ENCODE measurements at places on chromosomes 1 and 21.

DNA sequence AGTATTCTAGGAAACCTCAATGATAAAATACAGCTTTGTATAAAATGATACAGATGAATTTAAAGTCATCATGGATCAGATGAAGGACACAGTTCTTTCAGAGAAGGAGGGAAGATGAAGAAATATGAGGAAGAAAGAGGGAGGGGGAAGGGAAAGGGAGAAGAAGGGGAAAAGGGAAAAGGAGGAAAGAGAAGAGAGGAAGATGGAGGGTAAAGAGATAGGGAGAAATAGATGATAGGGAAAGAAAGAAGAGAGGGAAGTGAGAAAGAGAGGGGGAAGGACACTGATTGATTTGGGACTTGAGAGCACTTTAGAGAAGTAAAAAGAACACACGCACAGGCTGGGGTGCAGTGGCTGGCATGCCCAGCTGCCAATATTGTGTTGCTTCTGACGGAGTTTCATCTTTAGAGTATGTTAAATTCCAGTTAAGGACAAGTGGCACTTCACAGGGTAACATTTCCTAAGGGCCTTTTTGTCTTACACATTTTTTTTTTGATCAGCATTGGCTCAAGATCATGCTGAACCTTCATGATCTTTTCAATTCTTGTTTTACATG is 235.9 kb upstream of the DMRTA2 start:
- no peak for DNase-seq

DNA sequence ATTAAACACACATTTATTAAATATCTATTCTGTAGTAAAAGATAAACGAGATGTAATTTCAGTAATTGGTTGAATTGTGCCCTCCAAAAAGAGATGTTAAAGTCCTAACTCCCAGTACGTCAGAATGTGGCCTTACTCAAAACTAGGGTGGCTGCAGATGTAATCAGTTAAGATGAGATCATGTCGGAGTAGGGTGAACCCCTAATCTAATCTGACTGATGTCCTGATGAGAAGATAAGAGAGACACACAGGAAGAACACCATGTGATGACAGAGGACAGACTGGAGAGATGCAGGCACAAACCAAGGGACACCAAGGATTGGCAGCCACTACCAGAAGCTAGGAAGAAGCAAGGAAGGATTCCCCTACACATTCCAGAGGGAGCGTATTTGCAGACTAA is 104.1 kb downstream of the SLC25A24 start:
- DNase-seq: no peak

DNA sequence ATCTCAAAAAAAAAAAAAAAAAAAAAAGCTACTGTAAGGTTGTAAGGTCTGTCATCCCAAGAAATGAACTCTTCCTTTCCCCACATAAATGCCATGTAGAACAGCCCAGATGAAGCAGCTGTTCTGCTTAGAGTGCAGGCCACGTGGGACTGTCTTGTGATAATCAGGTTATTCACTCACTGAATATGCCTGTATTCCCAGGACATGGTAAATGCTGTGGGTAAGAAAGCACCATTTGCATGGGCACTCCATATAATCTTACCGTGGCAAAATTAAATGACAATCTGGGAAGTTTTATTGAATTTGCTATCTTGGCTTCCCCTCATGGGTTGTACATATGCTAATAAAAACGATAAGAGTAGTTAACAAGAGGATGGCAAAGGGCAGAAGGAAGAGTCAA is 13.8 kb downstream of the RGS5 start:
- no peak for DNase-seq

- no peak for DNase-seq
These were observed 194.0 kb downstream of the NRIP1 start for GRCh38 chr21:14870853-14871149.

DNA sequence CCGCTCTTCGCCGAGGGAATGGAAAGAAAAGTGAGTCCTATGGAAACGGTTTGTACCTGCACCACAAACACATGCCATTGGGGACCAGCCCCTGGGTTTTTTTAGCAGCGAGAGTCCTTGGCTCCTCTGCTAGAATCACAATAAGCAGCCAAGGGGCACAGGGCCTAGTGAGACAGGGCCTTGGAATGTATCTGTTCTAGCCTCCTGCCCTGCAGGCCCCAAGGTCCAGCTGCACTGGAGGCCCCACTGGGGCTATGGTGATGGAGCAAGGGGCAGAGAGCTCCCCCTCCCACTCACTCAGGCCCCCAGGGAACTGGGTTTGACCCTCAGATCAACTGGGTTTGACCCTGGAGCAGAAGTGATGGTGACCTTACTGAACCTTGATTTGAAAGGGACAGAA is 14.4 kb downstream of the SHISA4 start:
- DNase-seq: no peak

DNA sequence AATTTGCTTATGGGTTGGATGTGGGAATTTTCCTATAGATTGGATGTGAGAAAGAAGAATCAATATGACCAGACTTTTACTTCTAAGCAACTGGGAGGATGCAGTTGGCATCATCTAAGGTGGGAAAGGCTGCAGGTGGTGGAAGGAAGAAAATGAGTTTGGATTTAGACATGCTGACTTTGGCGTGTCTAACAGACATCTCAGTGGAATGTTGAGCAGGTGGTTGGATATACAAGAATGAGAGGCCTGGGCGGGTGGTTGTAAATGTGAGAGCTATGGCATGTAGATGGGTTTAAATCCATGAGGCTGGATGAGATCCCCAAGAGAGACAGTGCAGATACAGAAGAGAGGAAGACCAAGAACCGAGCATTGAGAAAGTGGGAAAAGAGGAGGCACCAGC is 10.5 kb downstream of the ADORA1 start:
- no peak for DNase-seq

- DNase-seq: no peak
These were observed 55.8 kb upstream of the CLDN14 start for GRCh38 chr21:36535618-36536241.

GRCh38 chr1:221851336-221851735 is 109.4 kb upstream of the DUSP10 start:
- DNase-seq: no peak

GRCh38 chr1:41618871-41619270 is 134.4 kb upstream of the EDN2 start:
- DNase-seq: no peak
